ENCODE measurements at places on chromosomes 2 and 18.

DNA sequence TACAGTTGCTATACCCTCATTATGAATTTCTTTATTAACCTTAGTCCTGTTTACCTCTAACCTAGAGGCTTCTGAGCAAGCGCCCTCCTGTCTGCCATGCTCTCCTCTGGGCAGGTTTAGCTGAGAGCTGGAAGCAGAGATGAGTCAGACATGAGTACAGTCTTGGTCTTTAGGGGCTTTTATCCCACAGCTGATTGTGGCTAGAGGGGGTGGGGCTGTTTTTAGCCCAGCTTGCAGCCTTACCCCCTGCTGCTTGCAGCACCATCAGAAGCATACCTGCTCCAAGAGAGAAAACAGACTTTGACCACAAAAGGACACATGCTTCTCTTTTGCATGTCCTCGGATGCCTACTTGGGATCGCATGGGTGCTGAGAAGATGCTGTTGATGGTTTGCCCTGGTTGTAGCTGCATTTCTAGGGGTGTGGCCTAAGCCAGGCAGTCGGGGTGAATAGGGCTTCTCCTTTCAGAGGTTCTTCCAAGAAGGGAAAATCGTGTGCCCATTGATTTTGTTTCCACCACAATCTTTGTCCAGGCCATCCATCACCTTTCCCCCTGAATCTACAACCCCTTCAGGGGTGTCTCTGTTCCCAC, 115.0 kb upstream of the LGALSL start:
- DNase-seq = no peak

GRCh38 chr2:174775571-174775980, 11.3 kb upstream of the CHRNA1 start:
- no peak for DNase-seq

GRCh38 chr18:44453505-44453904, 227.2 kb upstream of the SETBP1 start:
- no peak for DNase-seq

DNA sequence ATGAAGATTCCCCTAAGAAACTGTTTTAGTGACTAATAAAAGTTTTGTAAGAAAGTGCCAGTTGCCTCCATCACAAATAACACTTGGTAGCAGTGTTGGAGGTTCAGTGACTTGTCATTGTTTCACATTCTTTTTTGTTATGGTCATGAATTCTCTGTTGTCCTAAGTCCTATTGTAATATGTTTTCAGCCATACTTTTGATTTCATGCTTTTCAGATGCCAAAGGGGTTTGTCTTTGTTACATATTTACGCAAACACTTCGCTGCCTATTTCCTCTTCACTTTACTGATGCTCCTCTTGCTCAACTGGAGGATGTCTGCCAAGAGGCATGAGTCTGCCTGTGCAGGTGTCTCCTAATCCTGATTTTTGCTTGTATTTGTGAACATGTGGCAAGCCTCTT, 66.6 kb downstream of the PHLPP1 start:
- peak; percentile 45 for DNase-seq

- DNase-seq = peak; percentile 54
Measured at GRCh38 chr2:102094917-102095316, 47.6 kb upstream of the IL1R1 start.

GRCh38 chr2:99101697-99102096, 39.8 kb upstream of the C2orf15 start:
- DNase-seq = no peak

- DNase-seq = no peak
Measured at GRCh38 chr2:12244070-12244469, 472.7 kb upstream of the TRIB2 start.

GRCh38 chr2:240780023-240780700, 39.9 kb downstream of the KIF1A start:
- no peak for DNase-seq

DNA sequence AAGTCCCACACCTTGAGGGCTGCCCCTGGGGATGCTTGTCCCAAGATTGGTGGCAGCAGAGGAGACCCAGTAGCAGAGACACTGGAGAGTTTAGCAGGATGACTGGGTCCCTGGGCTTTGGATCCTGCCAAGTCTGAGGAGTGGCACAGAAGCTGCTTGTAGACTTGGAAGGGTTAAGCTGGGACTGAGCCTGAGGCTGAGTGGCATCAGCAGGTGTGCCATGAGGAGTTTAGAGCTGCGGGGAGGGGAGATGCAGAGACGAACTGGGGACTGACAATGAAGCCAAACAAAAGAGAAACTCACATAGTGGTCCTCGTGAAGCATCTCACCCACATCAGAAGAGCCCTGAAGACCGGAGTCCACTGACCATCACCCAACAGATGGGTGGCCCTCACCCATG, 329.7 kb upstream of the KLHL29 start:
- DNase-seq = no peak

DNA sequence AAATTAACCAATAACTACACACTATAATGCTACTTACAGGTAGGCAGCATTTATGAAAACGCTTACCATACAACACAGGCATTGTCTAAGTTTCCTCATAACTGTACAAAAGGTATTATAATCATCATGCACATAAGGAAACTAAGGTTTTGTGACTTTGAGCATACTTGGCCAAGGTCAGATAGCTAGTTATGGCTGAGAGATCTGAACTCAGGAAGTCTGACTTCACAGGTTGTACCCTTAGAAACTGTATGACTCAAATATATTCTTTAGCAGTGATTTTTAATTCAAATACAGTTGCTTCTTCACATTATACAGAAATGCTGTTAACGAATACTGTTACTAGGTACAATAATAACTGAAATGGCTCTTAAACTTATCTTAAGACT, 89.3 kb downstream of the TRIP12 start:
- DNase-seq = peak; percentile 24

- no peak for DNase-seq
Measured at GRCh38 chr18:2480536-2480935, 90.8 kb downstream of the METTL4 start.

DNA sequence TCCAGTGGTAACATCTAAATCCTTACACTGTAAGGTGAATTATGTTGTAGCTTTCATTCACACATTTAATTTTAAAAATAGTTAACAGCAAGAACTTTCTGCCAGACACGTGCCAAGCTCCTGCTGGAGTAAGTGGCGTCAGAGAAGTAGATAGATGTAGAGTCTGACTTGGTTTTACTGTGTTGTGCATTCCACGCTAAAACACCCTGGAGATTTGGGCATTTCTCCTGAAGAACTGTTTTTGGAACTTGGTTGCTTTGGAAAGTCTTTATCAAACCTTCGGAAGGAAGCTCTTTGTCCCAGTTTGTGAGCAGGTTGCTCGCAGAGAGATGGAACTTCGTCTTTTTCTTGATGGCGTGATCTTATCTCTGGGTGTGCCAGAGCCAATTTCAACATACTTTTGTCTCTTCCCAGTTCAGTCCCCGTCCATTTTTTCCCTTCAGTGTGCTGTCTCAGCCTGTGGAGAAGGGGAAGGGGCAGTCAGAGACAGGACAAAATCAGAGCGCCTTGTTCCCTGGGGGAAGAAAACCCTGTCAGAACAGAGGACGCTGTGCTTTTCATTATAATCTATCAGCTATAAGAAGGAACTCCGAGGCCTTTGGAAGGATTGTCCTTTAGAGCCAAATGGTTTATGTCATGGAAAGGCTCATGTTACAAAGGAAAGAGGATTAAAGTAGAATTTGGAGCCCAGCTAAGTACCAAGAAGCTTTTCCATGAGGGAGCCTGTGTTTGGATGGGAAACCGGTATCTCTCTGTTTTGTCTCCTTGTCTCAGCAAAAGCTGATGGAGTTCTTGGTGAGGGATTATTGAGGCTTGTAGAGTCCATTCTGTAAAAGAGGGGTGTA, 18.9 kb downstream of the GRHL1 start:
- no peak for DNase-seq

DNA sequence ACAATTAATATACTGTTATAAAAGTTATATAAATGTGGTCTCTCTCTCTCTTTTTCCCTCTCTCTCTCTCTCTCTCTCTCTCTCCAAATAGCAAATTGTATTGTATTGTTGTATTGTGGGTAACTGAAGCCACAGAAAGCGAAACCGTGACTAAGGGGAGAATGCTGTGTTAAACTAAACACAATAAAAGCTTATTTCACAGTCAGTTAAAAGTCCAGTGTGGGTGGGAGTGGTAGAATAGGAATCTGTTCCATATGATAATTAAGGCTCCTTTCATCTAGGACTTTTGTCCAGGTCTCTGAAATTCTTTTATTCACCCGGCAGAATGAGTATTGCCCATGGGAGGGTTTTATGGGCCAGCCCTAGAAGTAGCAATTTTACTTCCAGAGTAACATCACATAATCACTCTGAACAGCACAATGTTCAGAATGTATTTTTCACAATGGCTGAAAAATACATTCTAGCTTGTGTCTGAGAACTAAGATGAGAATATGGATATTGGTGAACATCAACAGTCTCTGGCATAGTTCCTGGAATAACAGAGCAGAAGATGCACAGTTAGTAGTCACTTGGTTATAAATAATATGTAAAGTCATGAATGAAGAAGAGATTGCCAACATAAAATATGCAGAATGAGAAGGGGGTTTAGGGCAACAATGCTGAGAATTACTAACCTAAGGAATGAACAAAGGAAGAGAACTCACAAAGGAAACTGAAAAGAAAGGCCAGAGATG, 399.1 kb downstream of the PLCL1 start:
- no peak for DNase-seq

DNA sequence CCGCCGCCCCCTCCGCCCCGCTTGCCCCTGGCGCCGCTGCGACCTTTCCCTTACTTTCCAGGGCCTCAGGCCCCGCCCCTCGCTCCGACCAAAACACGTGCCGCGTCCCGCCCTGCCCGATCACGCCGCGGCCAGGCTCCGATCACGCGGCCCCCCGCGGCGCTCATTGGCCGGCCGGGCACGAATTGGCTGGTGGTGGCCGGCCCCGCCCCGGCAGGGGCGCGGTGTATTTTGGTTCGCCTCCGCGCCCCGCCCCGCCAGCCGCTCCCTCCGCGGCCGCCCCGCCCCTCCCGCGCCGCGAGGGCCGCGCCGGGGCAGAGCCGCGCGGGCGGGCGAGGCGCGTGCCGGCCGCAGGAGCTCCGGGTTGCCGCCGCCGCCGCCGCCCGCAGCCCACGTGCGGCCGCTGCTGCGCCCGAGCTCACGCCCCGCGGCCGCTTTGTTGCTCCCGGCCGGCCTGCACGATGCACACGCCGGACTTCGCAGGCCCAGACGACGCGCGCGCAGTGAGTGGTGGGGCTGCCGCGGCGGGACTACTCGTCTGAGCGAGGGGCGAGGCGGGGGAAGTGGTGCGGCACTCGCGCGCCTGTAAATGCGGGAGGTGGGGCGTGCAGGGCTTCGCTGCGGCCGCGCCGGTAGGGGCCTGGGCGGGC, at the start of gene KLF11:
TSS of gene KLF11 (plus strand) at position 295 of the 650 bp plus-strand sequence. CDS start at position 462, 167 bp downstream.
- DNase-seq = peak; percentile 80

GRCh38 chr2:458425-458815, 170.5 kb upstream of the ALKAL2 start:
- DNase-seq = no peak

GRCh38 chr2:126973745-126974144, 75.1 kb downstream of the TEX51 start:
- no peak for DNase-seq

DNA sequence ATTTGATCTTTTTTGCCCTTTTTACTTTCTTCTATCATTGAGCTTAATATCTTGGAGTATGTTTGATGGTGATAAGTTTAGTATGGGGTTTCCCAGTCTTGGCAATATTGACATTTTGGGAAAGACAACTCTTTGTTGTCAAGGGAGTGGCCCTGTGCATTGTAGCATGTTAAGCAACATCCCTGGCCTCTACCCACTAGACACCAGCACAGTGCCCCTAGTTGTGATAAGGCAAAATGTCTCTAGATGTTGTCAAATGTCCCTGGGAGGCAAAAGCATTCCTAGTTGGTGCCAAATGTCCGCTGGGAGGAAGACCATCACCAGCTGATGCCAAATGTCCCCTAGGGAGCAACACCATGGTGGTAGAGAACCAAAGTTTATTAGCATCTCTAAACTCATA, 28.2 kb downstream of the GULP1 start:
- DNase-seq = no peak

DNA sequence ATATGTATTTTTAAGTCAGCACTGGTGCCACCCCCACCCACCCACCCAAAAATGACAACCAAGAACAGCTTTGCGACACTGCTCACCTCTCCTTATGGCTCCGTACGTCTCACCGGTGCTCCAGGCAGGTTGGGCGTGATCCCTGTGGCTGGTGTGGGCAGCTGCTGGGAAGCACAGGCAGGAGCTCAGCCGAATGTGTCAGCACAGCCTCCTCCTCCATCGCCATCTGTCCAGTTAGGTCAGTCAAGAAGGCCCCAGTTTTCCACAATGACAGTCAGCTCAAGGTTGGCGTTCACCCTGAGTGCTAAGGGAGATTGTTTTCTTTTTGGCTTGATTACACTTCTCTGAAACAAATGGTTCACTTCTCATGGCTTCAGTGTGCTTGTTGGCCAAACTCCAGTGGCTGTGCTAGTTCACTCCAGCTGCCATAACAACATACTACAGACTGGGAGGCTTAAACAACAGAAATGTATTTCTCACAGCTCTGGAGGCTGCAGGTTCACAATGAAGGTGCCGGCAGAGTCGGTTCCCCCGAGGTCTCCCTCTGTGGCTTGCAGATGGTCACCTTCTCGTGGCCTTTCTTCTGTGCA, 30.2 kb downstream of the AMER3 start:
- no peak for DNase-seq

DNA sequence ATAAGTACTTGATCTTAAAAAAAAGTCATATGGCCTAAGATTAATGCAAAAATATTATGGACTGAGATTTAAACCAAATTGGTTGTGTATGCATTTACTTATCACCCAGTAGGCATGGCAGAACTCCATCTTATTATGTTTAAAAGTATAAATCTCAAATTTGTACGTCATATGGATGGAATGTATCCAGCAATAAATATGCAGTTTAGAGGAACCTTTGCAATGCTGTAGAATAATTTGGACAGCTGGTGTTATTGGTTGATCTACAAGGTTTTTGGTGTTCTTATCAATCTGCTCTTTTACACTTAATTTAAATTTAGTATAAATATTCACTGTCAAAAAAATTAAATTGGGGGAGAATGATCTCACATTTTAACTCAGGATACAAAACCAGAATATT, 640.2 kb downstream of the SATB2 start:
- DNase-seq = no peak

DNA sequence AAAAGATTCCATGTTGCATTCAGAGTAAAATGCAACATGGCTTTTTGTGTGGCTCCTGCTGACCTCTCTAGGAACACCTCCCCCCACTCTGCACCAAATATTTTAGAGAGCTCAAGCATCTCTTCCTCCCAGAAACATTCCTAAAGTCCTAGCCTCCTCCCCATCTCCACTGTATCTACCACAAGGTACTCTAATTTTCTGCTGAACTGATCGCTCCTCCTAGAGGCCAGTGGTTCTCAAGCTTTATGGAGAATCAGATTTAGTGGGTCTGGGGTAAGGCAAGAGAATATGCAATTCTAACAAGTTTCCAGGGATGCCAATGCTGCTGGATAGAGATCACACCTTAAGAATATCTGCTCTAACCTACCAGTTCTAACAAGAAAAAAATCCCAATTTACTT, 89.5 kb upstream of the HNRNPA3 start:
- DNase-seq = no peak

GRCh38 chr2:88010136-88010535, 6.2 kb downstream of the RNU2-63P start:
- no peak for DNase-seq

All from kidney capillary endothelial cell (primary cell).